ENCODE measurements at places on chromosomes 4 and X.

DNA sequence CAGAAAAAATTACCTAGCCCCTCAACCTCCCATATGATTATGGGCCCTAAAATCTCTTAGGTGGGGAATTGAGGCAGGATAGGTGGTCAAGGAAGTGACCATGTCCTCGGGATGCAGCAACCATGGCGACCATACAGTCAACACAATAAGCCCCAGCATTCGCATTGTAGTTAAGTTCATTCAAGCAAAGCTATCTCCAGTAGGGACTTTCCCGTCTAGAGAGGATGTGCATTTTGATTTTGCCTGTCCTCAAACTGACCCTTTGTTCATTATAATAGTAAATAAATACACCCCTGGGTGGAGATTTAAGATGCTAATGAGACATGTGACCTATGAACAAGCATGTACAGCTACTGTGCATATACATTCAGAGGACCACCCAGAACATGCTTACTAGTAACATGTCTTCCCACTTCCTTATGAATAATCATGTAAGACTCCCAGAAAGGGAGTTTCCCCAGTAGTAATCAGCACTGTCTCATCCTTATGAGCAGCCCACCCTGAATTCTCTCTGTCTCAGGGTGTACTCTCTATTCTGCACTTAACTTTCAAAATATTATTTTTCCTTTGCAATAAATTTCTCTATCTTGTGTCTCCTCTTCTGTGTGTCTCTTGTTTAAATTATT is 74.3 kb downstream of the NUDT11 start:
- DNase-seq = no peak

DNA sequence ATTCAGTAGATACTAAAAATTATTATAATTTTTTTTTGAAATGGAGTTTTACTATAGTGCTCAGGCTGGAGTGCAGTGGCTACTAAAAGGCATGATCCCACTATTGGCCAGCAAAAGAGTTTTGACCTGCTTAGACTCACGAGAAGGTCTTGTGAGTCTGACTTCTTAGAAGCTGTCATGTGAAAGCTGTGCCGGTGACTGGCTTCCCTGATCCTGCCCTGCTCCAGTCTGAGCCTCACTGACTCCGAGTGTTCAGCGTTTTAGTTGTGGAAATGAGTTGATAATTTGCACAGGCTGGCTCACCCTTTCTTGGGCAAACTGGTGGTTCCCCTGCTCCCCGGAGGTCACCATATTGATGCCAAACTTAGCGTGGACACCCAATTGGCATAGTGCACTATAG is 16.4 kb upstream of the CXCL8 start:
- DNase-seq = no peak

GRCh38 chrX:40096395-40097091 is 1.2 kb downstream of the BCOR start:
- peak; percentile 72 for DNase-seq

DNA sequence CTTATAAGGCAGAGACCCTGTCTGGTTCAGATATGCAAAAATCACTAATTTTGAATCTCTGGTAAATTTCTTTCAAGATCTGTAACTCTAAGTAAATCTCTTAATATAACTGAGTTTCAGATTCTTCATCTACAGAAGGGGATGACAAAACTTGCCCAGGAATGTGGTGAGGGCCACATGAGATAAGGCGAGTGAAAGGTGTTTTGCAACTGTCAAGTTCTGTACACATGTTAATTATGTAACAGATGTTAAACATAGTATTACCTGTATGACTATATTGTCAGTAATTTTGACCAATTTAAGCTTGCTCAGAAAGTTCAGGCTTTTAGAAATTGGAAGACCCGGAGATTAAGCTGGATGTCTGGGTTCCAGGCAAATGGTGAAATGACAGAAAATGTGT is 549 bp upstream of the GLRB start:
- DNase-seq = no peak

DNA sequence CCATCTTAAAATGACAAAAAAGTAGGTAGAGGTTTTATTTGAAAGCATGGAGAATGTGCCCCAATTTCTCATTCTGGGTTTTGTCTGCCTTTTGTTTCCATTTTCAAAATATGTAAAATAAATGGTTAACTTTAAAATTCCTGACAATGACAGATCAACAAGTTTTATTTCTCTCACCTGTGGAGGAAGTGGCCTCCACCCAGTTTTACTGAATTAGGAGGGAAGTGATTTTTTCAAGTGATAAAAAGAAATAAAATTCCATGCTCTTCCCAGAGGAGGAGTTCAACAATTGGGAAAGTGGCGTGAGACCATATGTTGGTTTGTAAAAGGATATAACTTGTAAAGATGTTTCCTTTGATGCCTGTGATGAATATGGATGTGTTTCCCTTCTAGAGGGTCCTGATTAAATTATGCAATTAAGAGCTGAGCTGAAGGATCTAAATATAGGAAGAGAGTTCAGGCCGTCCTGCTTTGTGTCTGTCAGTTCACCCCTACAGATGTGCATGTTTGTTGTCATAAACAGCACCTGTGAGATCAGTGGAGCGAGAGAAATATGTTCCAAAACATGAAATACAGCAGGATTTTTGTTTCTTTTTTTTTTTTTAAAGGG is 19.5 kb downstream of the SMAD1 start:
- no peak for DNase-seq

GRCh38 chr4:31083456-31083855 is 363.3 kb downstream of the PCDH7 start:
- DNase-seq = no peak

DNA sequence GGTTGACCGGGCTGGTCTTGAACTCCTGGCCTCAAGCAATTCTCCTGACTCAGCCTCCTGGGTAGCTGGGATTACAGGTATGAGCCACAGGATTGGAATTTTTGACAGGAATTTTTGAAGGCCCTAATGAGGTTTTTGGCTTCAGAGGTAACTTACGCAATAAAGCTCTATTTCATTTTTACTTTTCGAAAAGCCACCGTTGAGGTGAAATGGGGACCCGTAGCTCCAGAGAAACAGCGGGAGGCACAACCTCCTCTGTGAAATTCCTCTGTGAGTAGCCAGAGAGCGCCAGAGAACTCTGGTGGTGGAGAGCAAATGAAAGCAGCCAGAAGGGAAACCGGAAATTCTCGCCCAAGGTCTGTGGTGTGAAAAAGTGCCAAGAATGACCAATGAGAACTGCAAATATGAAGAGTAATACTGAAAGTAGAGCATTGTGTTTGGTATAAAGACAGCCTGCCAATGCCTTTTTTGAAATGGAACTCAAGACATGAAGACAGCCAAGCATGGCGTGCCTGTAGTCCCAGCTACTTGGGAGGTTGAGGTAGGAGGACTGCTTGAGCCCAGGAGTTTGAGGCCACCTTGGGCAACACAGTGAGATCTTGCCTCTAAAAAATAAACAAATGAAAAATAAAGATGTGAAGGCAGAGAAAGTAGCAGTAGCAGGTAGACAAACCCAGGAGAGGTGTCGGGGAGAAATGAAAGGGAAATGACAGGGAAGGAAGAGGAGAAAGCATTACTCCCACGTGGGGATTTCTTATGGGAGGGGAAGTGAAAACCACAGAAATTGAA is 33.0 kb upstream of the TMEM131L start:
- peak; percentile 87 for DNase-seq

DNA sequence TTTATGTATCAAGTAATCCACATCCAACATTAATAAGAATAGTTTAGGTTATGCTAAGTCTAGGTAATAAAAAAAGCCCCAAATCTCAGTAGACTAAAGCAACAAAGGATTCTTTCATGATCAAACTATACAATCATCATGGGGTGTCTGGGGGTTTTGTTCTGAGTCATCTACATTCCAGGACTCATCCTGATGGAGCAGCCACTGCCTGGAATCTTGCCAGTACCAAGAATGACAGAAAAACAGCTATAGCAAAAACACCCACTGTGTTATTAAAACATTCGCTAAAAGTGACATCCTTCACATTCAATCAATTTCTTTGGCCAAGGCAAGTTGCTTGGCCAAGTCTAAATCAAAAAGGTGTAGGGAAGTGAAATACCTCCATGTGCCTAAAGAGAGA is 3.9 kb upstream of the ARHGEF38 start:
- no peak for DNase-seq
